T-helper 22 cell (primary cell): ENCODE measurements at places on chromosomes 4 and X.

GRCh38 chr4:80042821-80043220 is 30.2 kb downstream of the ANTXR2 start:
- no peak for DNase-seq

DNA sequence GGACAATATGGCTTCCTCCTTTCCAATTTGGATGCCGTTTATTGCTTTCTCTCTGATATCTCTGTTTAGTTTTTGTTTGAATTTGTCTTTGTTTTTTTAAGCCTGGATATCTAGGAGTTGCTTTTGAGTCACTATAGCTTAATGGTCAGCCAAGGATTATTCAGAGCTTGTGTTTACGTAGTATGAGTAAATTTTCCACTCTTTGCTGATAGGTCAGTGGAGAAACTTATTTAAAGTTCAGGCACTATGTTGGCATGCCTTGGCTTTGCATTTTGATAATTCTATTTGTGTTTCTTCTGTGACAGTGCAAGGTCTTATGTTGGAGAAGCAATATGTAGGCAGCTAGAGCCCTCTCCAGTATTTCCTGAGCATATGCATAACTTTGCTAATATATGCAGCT is 315.2 kb downstream of the GRID2 start:
- DNase-seq, result no peak

GRCh38 chr4:121642292-121642691 is 54.5 kb downstream of the ANXA5 start:
- no peak for DNase-seq

- no peak for DNase-seq
Measured at GRCh38 chrX:21778236-21778635, 20.3 kb upstream of the SMPX start.

- DNase-seq, result no peak
Measured at GRCh38 chr4:26987191-26987590, 126.5 kb downstream of the STIM2 start.

- no peak for DNase-seq
Measured at GRCh38 chr4:78742300-78742699, 33.9 kb upstream of the BMP2K start.

DNA sequence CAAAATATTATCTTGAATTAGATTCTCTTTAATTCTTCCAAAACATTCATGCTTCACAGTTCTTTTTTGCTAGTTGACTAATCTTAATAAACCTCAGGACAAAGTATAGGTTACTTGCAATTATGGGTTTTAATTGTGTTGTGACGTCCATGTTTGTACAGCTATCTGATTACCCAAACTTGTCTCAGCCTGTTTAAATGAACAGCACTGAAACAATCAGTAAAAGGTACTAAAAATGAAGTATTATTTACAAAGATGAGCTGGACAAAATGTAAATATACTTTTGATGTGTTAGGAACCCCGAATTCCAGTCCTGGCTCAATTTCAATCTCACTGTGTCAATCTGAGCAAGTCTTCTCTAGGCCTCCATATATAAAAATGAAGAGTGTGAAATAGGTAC is 57.4 kb upstream of the SLC6A14 start:
- no peak for DNase-seq

GRCh38 chr4:7918981-7919380 is 20.7 kb downstream of the AFAP1 start:
- DNase-seq, result no peak

GRCh38 chr4:83748711-83749110 is 212.8 kb downstream of the GPAT3 start:
- no peak for DNase-seq

- DNase-seq, result no peak
Measured at GRCh38 chrX:136643243-136643642, 4.7 kb upstream of the CD40LG start.

GRCh38 chrX:55452833-55453124 is 852 bp downstream of the MAGEH1 start:
- no peak for DNase-seq
